ENCODE measurements at places on chromosomes 3 and 15.
A peak's percentile ranks its signal among the peaks of the same experiment; 100 is the strongest.

GRCh38 chr3:72548461-72548860 is 299.8 kb downstream of the SHQ1 start:
- no peak for DNase-seq

GRCh38 chr15:80246425-80246894 is 5.6 kb downstream of the CTXND1 start:
- no peak for DNase-seq

GRCh38 chr3:43869491-43869890 is 178.8 kb downstream of the ABHD5 start:
- no peak for DNase-seq

DNA sequence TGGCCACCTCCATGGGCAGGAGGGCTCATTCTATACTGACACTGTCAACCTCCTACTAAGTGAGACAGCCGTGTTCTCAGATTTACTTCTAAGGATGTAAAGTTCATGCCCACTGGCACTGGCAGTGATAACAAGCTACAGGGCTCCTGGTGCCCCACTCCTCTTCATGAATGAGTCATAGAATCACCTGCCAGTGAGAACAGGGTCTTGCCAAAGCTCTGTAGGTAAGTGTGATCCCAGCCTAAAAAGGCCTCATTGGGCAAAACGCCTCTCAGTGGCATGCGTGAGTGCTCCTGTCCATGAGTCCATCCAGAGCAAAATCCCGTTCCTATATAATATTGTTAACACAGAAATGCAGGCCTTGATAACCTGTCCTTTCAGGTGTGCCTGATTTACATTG is 17.4 kb downstream of the PXYLP1 start:
- DNase-seq: no peak

DNA sequence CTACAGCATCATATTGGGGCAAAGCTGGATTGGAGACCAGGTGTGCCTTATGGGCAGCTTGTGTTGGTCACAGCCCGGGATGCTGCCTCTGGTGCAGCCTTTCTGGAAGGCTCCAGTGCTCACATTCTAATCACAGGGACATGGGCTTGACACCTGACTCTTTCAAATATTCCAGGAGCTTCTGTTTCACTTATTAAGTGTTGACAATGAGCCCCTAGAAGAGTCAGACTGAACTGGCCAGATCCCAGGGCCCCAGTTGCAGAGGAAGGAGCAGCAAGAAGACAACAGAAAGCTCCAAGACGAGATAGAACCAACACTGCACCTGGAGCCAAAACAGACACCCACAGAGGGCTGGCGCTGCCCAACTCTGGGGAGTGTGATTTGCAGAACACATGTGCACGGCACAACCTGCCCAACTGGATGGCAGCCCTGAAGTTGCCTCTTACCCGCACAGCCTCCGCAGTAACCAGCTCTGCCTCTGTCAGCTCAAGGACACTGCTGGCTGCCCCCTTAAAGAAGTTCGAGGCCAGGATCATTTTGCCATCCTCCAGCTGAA is 30.3 kb downstream of the ALDH1L1 start:
- DNase-seq: peak; percentile 58

DNA sequence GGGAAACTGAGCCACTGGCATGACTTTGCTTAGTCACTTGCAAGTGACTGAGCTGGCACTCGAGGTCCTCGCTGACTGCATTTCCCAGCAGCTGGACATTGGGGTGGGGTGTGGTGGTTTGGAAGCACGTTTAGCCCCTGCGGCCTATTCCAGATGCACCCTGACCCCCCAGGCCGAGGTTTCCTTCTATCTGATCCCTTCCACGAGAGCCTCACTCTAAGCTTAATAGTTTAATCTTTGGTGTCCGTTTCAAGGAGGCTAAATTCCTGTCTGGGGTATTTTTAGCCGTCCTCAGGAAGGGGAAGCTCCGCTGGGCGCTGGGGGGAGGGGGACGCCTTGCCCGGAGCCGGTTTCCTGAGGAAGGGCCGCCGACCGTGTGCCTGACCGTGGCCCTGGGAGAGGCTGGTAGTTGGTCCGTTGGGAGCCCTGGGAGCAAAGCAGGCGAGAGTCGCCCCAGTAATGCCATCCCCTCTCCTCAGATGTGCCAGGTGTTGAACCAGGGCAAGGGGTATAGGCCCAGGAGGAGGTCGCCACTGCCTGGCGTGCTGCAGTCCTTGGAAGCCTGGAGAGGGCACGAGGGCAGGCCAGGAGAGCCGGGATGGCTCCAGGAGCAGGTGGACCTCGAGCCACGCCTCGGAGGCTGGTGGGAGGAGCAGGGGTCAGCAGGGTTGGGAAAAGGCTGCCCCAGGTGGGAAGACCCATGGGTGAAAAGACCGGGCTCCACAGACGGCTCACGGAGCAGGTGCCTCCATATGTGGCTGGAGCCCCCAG is 37.2 kb downstream of the IDH2 start:
- peak; percentile 91 for DNase-seq

DNA sequence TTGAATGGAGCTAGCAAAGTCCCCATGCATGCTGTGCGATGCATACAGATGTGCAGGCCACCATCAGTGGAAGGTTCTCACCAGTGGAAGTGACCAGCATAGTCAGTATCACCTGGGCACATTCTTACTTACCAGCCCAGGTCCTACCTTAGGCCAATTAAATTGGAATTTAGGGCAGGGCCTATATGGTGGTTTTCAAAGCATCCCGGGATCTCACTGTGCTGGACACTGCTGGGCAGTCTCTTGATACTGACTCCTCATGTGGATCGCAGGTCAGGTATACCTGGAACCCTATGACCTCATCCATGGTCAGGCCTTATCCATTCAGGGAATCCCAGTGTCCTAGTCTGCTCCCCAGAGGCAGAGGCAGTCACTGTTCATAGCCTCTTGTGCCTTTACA is 336.6 kb upstream of the NR2E3 start:
- DNase-seq: no peak

DNA sequence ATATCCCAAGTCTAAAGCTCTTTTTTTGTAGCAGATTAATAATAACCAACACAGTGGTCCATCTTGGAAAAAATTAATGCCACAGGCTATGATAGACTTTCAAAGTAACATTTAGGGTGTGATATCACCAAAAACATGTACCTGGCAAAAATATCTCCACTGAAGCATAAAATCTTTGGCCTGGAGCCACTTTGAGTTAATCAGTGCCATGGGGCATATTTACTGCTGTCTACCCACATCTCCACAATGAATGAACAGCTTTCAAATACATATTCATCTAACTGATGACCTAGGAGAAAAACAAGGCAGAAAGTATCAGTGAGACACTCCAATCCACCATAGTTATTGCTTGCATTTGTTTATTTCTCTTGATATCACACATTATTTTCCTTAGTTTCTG is 296.0 kb upstream of the MDFIC2 start:
- DNase-seq: no peak

DNA sequence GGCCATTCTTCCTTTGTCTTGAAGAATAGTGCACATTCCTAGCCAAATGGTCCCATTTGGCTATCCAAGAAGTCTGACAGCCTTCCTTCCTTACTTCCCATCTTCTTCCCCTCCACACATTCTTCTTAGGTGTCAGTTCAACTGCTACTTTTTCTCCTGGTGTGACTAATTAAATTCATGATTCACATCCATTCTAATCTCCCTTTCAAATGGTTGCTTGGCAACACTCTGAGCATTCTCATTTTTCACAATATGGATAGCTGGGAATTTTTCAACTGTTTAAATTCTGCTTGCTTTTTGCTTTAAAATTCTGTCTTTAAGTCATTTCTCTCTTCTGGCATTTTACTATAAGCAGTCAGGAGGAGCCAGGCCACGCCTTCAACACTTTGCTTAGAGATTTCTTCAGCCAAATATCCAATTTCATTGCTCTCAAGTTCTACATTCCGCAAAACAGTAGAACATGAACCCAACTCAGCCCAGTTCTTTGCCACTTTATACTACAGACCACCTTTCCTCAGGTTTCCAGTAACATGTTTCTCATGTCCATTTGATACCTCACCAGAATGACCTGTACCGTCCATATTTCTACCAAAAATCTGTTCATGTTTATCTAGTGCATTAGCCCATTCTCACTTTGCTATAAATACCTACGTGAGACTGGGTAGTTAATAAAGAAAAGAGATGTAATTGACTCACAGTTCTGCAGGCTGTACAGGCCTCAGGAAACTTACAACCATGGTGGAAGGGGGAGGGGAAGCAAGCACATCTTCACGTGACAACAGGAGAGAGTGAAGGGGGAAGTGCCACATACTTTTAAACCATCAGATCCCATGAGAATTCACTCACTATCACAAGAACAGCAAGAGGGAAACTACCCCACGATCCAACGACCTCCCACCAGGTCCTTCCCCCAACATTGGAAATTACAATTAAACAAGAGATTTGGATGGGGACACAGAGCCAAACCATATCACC is 31.9 kb upstream of the MCF2L2 start:
- no peak for DNase-seq

- peak; percentile 85 for DNase-seq
These were observed 21.4 kb downstream of the FAH start for GRCh38 chr15:80174017-80174746.

DNA sequence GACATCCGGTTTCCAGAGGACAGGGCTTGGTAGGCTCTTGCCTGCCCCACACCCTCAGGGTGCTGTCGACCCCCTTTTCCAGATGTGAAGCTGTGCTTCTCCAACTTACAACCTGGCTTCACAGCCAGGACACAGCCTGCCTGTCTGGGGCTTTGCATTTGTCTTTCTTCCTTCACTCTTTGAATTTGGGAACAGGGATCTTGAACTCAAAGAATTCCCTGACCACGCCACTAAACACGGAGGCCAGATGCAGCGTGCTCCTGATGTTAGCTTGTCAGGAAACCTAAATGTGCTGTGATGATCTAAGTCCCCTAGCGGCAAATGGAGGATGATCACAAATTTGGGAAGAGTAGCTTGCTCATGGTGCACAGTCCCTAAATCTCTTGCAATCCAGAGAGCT is 244.8 kb upstream of the RGMA start:
- no peak for DNase-seq

DNA sequence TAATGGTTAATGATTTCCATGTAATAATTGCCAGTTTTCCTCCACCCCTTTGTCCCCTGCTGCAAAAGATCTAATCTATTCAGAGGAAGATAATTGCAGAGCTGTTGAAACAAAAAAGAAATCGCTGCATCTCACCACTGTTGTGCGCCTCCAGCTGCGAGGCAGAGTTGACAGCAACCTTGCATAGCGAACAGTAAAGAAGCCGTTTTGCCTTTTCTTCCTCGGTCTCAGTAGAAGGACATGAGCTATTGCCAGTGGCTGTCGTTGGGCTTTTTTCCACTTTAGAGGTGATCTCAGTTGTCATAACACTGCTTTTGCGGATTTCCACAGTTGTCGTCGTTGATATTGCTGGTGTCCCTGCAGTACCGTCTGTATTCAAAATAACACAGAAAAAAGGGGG is 314.2 kb downstream of the ZNF385D start:
- no peak for DNase-seq

DNA sequence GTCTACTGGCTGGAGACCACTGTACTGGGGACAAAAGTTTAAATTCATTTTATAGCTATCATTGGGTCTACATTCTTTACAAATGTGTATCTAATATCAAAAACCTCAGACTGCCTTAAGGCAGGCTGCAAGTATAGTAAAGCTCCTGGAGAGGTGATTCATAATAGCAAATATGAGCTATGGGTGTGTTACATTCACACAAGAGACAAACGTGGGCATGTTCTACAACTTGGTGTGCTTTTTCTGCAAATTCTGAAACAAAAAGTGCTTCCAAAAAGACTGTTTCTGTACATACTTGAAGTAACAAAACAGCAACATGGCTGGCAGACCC is 1101.4 kb downstream of the ROBO1 start:
- DNase-seq: no peak

DNA sequence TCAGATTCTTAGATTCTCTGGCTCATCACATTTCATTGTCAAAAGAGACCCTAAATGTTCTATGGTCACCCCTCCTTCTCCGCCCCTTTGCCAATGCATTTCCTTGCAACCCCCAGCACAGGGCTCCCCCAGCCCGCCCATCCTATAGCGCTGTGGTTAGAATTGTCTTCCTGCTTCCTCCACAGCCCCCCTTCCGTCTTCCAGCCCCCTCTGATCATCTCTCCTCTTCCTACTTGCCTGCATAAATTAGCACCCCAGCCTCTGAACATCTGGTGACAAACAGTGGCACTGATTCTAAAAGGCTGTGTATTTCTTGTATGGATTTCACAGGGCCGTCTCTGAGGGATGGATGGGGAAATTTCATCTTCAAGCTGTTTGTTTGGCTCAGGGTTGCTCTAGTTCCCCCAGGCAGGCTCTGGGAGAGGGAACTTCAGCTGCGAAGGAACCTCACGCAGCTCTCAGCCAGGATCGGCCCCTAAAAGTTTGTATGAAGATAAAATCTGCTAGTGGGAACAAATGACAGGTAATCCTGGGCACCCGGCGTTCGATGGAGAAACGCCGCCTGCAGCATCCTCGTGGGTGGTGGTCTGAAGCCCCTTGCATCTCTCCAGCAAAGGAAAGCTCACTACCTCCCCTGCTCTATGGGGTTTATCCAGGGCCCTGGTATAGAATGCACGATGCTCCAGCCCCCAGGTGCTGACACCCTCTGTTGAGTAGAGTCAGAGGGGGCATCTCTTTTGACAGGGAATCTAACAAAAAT is 83.0 kb downstream of the WNT7A start:
- peak; percentile 59 for DNase-seq

- DNase-seq: no peak
These were observed 58.5 kb upstream of the ZNF148 start for GRCh38 chr3:125433611-125434041.

- no peak for DNase-seq
These were observed 58.9 kb downstream of the ATG7 start for GRCh38 chr3:11331101-11331500.

DNA sequence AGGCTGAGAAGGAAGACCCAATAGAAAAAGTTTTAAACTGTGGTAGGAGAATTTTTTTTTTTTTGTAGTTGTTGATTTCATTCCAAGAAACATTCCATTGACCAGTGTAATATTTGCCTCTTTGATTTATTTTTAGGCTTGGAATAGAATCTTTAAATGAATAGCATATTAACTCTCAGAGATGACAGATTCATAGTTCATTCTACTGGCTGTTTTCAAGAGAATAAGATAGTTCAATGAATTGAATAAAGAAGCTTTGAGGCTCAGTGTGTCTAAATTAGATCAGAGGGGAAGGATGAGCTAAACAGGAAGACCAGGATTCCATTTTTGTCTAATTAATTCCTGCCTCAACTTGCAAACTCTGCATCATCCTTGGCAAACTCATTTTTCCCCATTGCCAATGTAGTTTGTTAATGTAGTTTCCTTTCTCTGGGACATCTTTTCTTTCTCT is 98.4 kb downstream of the NAALADL2 start:
- DNase-seq: no peak
